ENCODE measurements at places on chromosomes 6 and 20. TPM values are rescaled to one million over a fixed set of nuclear protein-coding genes. Genes with fewer than 3 reads are reported as not detected.

DNA sequence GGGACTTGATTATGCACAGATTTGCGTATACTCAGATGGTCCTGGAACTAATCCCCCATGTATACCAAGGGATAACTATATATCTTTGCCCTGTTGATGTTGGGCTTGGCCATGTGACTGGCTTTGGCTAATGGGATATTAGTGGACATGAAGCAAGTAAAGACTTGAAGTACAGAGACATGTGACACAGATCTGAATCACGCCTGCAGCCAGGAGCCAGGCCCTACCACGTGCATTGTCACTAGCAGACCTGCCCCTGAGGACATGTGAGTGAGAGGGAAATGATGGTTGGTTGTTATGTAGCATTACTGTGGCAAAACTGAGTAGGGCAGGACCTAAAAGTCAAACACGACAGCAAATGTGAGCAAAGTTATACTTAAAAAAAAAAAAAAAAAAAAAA, 155.7 kb downstream of the AKAP7 start:
- DNase-seq: no peak
- H3K27ac ChIP-seq: no peak overlapping the region
- no peaks in the 10 kb centered on the region for H3K27me3 ChIP-seq
- no peaks in the 10 kb centered on the region for H3K36me3 ChIP-seq
- H3K4me3 ChIP-seq: no peak overlapping the region

- DNase-seq: no peak
- H3K27ac ChIP-seq: no peak overlapping the region
- no peaks in the 10 kb centered on the region for H3K36me3 ChIP-seq
- H3K4me3 ChIP-seq: no peak overlapping the region
- H3K27me3 ChIP-seq: peaks cover 6% of the 10 kb centered on the region
Measured at GRCh38 chr20:55258559-55258958, 746.8 kb downstream of the CBLN4 start.

- no peak overlapping the region for H3K4me3 ChIP-seq
- no peak for DNase-seq
- peaks cover 3% of the 10 kb centered on the region for H3K4me1 ChIP-seq
- no peaks in the 10 kb centered on the region for H3K36me3 ChIP-seq
- no peaks in the 10 kb centered on the region for H3K27me3 ChIP-seq
- no peak overlapping the region for H3K27ac ChIP-seq
Measured at GRCh38 chr6:87908978-87909811, 138.4 kb upstream of the SPACA1 start.

- H3K4me3 ChIP-seq: peak overlapping the region; percentile 17
- peaks cover 33% of the 10 kb centered on the region for H3K27me3 ChIP-seq
- H3K4me1 ChIP-seq: no peaks in the 10 kb centered on the region
- H3K36me3 ChIP-seq: no peaks in the 10 kb centered on the region
Measured at GRCh38 chr20:26209171-26209941, 512.7 kb upstream of the ZNF337 start.

- no peaks in the 10 kb centered on the region for H3K36me3 ChIP-seq
- no peaks in the 10 kb centered on the region for H3K27me3 ChIP-seq
- H3K27ac ChIP-seq: no peak overlapping the region
- no peaks in the 10 kb centered on the region for H3K4me1 ChIP-seq
- no peak for DNase-seq
- no peak overlapping the region for H3K4me3 ChIP-seq
Measured at GRCh38 chr20:8291873-8292272, 159.8 kb downstream of the PLCB1 start.

- peaks cover 24% of the 10 kb centered on the region for H3K4me1 ChIP-seq
- H3K27ac ChIP-seq: no peak overlapping the region
- no peak for DNase-seq
- H3K27me3 ChIP-seq: no peaks in the 10 kb centered on the region
Measured at GRCh38 chr20:32201296-32201976, 6.1 kb downstream of the PLAGL2 start.

GRCh38 chr6:29723262-29723665, at the start of gene HLA-F:
Gene HLA-F, plus strand, starts transcription at chr6:29723434. Its CDS starts 30 bp downstream, at chr6:29723464.
- H3K36me3 ChIP-seq: no peaks in the 10 kb centered on the region
- H3K4me1 ChIP-seq: no peaks in the 10 kb centered on the region
- peak; percentile 83 for DNase-seq
- H3K27ac ChIP-seq: no peak within 1 kb of the TSS
- H3K27me3 ChIP-seq: peaks cover 10% of the 10 kb centered on the region

- no peak overlapping the region for H3K27ac ChIP-seq
- no peaks in the 10 kb centered on the region for H3K4me1 ChIP-seq
- no peak overlapping the region for H3K4me3 ChIP-seq
- no peaks in the 10 kb centered on the region for H3K27me3 ChIP-seq
Measured at GRCh38 chr6:76768556-76768955, 694.7 kb downstream of the HTR1B start.

- H3K27ac ChIP-seq: no peak overlapping the region
- DNase-seq: no peak
- peaks cover 6% of the 10 kb centered on the region for H3K36me3 ChIP-seq
- H3K4me1 ChIP-seq: no peaks in the 10 kb centered on the region
- no peak overlapping the region for H3K4me3 ChIP-seq
Measured at GRCh38 chr6:105370351-105370750, 32.5 kb downstream of the PREP start.

DNA sequence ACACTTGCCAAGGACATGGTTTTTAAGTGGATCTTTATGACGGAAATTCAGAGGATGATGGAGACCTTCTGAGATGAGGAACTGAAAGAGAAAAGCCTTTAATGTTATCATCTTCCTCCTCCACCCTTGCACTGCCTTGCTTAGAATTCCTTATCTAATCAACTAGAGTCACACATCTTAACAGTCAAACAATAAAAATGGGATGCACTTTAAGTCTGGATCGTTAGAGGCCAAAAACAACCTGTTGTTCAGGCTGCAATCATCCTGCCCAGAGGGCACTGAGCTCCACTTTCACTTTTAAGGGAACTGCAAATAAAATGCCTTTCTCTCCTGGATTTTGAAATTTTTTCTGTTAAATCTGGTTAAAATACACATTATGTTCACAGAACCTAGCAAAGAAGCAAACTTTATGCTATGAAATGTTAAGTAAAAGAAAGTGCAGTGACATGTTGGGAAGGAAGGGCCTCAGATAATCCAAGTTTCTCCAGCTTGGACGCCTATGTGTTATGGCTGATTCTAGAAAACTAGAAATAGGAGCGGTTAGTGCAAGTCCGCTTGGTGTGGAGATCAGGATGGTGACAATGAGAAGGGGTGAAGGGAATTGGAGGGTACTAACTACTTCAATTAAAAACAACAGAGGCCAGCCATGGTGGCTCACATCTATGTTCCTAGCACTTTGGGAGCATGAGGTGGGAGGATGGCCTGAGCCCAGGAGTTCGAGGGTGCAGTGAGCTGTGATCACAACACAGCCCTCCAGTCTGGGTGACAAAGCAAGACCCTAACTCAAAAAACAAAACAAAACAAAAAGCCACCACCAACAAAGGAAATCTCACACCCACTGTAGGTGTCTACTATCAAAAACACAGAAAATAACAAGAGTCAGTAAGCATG, 66.4 kb upstream of the KIF13A start:
- no peak overlapping the region for H3K4me3 ChIP-seq
- H3K27me3 ChIP-seq: no peaks in the 10 kb centered on the region
- no peak overlapping the region for H3K27ac ChIP-seq
- H3K36me3 ChIP-seq: no peaks in the 10 kb centered on the region

DNA sequence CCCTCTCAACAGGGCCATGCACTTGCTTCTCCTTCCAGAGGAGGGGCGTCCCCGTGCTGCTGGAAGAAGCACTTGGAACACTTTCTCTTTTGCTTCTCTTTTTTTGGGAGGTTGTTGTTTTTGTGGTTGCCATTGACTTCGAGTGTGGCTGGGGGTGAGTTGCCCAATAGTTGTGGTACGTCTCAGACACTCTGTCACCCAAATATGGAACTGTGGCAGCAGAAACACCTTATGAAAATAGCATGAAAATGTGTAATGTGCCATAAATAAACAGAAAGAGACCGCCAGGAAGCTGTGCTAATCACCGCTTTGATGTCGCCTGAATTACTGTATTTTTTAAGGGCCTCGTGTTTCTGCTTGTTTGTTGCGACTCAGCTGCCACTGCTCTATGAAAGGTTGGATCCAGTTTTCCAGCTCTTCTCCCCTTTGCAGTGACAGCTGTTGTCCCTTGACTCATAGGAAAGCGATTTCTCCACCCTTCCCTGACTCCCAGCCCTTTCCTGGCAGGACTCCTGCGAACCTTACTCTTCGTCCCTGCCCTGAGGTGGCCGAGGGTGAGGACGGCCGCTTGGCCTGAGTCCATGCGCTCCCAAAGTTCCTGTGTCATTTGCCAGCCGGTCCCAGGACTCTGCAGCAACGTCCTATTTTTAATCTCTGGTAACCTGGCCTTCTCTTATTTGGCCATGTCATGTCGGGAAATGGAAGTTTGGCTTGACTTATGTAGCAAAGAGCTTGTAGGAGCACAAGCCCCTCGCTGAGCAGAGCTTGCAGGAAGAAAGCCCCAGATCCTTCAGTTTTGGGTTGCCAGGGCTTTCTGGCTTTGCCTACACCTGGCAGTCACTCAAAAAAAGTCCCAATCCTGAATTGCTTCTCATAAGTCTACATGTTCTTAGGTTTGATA, 694.6 kb downstream of the QKI start:
- H3K4me1 ChIP-seq: no peaks in the 10 kb centered on the region
- H3K36me3 ChIP-seq: no peaks in the 10 kb centered on the region
- H3K27ac ChIP-seq: no peak overlapping the region
- no peak for DNase-seq
- H3K27me3 ChIP-seq: no peaks in the 10 kb centered on the region

- no peak overlapping the region for H3K4me3 ChIP-seq
- no peak overlapping the region for H3K27ac ChIP-seq
- H3K4me1 ChIP-seq: no peaks in the 10 kb centered on the region
- DNase-seq: no peak
- peaks cover 43% of the 10 kb centered on the region for H3K36me3 ChIP-seq
- no peaks in the 10 kb centered on the region for H3K27me3 ChIP-seq
Measured at GRCh38 chr20:47233333-47234188, 122.9 kb downstream of the ZMYND8 start.

DNA sequence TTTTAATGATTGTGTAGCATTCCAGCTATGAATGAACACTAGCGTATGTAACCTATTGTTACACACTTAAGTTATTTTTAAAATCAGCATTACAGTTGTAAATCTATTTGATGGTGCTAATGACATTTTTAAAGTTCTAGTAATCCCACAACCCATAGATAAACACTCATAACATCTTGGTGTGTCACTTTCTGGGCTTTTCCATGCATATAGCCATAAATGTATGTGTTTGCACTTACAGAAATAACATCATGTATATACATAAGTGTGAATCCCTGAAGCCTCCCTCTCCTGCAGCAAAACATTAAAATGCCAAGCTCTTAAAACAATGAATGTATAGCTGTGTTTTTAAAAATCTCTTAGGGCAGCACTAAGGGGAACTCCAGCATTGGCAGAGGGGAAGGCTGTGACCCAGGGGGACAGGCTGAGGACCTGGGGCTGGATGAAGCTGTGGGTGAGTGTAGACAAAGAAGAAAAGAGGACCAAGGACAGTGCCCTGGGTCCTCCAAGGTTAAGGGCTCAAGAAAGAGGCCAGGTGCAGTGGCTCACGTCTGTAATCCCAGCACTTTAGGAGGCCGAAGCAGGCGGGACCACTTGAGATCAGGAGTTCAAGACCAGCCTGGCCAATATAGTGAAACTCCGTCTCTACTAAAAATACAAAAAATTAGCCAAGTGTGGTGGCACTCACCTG, 929 bp upstream of the CENPB start:
- no peak overlapping the region for H3K4me3 ChIP-seq
- H3K4me1 ChIP-seq: no peaks in the 10 kb centered on the region
- no peaks in the 10 kb centered on the region for H3K27me3 ChIP-seq

GRCh38 chr20:48704761-48705160, 123.0 kb downstream of the PREX1 start:
- H3K4me3 ChIP-seq: no peak overlapping the region
- H3K27ac ChIP-seq: no peak overlapping the region
- DNase-seq: no peak
- H3K36me3 ChIP-seq: no peaks in the 10 kb centered on the region
- H3K27me3 ChIP-seq: no peaks in the 10 kb centered on the region
- H3K4me1 ChIP-seq: no peaks in the 10 kb centered on the region

DNA sequence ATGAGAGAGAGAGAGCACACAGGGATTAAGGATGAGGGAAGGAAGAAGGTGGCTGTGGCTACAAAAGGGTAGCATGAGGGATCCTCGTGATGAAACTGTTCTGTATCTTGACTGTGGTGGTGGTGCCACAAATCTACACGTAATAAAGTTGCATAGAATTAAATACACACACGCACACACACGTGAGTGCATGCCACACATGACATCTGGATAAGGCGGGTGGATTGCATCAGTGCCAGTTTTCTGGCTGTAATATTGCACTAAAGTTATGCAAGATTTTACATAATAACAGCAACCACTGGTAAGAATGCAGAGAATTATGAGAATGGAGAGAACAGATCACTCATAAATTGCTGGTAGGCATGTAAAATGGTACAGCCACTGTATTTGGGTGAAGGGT, 16.9 kb upstream of the STK35 start:
- H3K4me1 ChIP-seq: peaks cover 11% of the 10 kb centered on the region
- no peak for DNase-seq
- H3K4me3 ChIP-seq: no peak overlapping the region
- H3K27ac ChIP-seq: no peak overlapping the region
- H3K27me3 ChIP-seq: no peaks in the 10 kb centered on the region

- no peaks in the 10 kb centered on the region for H3K27me3 ChIP-seq
- H3K4me3 ChIP-seq: no peak overlapping the region
- H3K27ac ChIP-seq: no peak overlapping the region
Measured at GRCh38 chr6:157539421-157539822, 158.4 kb downstream of the ZDHHC14 start.

- no peak for DNase-seq
- H3K36me3 ChIP-seq: no peaks in the 10 kb centered on the region
- no peaks in the 10 kb centered on the region for H3K27me3 ChIP-seq
Measured at GRCh38 chr6:21134356-21134755, 459.2 kb upstream of the SOX4 start.

DNA sequence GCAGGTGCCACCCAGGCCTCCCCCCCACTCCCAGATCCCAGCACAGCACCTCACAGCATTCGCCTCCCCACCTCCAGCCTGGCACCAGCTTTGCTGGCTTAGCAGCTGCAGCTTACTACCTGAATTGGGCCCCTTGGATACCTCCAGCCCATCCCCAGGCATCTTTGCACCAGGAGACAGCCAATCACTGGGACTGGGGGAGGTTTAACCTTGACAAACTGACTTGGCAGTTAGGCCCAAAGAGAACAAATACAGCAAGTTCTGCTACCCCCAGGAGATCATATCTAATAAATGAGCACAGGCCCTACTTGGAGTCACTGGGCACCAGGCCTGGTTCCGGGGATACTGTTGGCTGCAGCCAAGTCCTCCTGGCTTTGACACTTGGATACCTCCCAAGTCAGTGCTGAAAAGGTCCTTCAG, 8.8 kb downstream of the PDRG1 start:
- no peaks in the 10 kb centered on the region for H3K27me3 ChIP-seq
- peaks cover 34% of the 10 kb centered on the region for H3K36me3 ChIP-seq
- no peak overlapping the region for H3K4me3 ChIP-seq
- no peak for DNase-seq
- H3K4me1 ChIP-seq: no peaks in the 10 kb centered on the region

- no peaks in the 10 kb centered on the region for H3K36me3 ChIP-seq
- DNase-seq: no peak
- H3K4me3 ChIP-seq: no peak overlapping the region
Measured at GRCh38 chr20:37669062-37669772, 24.6 kb upstream of the CTNNBL1 start.

The IPCEF1 gene
- 0.41 TPM for polyA plus RNA-seq

The TBX18 gene
- polyA plus RNA-seq: 0.02 TPM

The SLC22A16 gene
- polyA plus RNA-seq: not detected

The PPP1R16B gene
- polyA plus RNA-seq: 3.8 TPM

The CCDC28A gene
- polyA plus RNA-seq: 9.6 TPM

The FOXS1 gene
- polyA plus RNA-seq: 0.47 TPM

The DLK2 gene
- polyA plus RNA-seq: 1.6 TPM

All from H1 (cell line).